LoVo (cell line): ENCODE measurements at places on chromosomes 2 and 18.

DNA sequence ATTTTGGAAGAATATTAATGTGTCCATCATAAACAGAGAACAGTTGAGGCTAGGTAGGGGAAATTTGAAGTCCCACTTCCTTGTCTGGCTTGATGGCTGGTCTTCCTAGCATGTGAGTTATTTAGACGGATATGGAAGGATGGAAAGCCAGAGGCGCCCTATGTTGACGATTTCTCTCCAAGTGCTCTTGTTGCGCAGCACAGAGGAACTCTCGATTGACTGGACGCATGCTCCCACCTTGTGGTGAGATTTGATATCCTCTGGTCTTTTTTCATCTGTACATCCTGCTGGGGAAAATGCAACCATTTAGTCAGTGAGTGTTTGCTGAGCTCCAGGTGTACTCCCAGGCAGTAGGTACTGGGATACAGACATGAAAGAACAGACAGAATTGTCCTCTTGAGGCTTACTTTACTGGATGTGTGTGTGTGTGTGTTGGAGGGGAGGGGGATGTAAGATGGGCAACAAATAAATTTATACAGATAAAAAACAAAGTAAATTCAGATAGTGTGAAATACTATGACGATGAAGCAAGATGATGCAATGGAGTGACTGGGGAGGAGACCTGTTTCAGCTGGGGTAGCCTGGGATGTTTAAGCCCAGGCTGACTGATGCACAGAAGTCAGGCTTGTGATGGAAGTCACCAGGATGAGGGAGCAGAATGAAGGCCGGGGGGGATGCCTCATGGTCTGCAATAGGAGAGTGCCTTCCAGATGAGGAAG lies 137.2 kb downstream of the TRIM43 start:
- DNase-seq: peak; percentile 54

GRCh38 chr18:63002305-63002704 lies 287.0 kb downstream of the PHLPP1 start:
- DNase-seq: no peak

DNA sequence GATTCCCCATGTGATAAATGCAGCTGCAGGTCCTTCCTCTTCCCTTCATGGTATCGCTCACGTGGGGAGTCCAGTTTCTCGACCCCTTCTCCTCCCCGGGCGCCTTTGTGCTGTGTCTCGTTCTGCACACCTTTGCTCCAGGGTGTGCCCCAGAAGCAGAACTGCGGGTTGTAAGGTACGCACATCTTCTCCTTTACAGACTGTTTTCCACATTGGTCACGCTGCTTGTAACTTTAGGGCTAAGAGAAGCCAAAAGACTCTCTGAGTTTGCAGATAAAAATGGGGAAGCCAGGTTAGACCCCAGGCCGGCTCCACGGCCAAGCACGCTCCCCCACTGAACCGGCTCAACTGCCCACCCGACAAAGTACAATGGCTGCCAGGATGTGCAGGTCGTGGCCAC lies 45.9 kb upstream of the TFCP2L1 start:
- no peak for DNase-seq

- DNase-seq: peak; percentile 43
Observed at GRCh38 chr2:223076573-223076972, 24.6 kb downstream of the KCNE4 start.

GRCh38 chr2:37911296-37911873 lies 13.7 kb upstream of the RMDN2 start:
- no peak for DNase-seq

DNA sequence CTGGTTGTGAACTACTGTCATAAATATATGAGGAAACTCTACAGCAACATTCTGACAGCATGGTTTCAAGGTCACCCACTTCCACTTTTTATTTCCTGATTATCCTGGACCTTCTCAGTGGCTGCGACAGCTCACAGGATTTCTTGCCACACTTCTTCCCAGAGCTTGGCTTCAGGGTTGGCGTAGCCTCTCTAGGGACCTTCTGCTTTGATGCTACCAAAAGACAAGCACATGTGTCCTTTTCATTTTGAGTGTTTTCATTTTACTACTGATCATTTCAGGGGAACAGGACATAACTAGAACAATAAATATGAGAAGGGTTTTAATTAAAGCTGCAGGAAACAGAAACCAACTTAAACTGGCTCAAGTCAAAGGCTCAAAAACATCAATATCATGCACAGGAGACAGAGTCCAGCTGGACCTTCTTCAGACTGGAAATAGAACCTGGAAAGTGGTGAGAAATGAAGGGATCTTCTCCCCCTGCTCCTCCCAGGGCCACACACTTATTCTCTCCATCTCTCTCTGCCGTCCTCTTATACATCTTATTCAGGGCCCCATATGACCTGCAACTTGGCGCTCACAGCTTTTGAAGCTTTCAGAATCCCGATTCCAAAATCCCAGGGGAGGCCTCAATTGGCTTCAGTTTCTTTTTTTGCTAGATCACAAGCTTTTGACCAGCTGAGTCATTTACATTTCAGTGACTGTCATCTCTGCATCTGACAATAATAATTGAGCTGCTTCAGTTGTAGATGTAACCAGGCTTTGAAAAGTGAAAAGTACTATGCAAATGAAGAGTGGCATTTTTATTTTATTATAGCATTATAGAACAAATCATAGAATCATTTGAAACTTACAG lies 9.7 kb downstream of the VIT start:
- DNase-seq: no peak

DNA sequence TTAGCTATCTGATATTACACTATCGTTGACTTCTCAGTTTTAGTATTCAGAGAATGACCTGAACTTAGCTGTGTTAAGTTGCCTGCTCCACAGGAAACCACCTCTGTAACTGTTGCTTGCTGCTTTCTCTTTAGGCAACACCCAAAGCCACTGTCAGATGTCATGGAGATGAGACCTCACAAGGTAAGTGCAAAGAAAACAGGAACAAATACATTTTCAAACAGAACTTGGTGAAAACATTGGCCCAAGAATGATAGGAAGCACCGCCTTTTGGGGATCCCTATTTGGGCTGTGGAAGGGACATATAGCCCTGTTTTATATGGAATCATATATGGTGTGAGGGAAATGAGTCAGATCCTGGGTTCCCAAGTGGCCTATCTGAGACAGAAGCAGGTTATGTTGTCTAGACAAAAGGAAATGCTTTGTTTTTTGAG lies 143.4 kb downstream of the UBE2E3 start:
- no peak for DNase-seq

DNA sequence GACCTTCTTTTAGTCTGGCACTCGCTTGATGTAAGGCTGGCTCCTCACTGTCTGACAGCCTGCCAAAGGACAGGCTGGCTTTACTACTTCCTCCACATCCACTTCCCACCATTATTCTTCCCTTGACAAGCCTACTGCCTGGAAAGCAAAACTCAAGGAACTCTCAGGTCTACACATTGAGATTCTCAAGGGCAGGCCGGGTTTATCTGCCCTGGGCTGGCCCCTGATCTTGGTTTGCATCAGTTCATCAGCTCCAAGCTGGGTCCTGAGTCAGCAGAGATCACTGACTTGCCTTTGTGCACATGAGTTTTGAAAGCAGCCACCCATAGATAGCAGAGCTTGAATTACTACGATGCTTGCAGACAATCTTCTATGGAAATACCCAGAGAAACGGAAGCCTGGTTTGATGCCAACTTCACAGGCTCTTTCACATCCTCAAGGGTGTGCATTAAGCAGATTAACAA lies 53.9 kb downstream of the KCTD18 start:
- no peak for DNase-seq

DNA sequence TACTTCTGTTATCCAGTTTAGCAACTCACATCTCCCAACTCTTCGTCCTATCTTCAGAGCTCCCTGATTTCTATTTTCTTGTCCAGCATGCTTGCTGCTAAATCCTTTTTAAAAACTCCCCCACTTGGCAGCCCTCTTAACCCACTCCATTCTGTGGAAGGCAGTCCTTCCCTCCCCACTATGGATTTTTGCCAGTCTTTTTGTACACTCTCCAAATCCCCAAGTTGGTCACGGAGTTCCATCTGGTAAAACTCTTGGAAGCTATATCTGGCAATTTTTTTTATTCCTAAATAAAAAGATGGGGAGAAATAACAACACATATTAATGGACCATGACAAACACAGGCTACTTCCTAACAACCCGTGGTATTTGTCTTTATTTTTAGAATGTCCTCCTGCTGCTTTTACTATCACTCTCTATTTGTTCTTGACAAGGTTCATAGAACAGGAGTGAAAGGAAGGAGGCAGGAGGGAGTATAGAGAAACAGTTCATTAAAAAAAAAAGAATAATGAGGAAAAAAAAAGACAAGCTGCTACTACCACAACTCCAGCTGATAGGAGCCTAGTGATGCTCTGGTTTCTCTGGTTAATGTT lies 120.0 kb upstream of the THSD7B start:
- DNase-seq: no peak

- no peak for DNase-seq
Observed at GRCh38 chr2:170911314-170911889, 17.7 kb upstream of the GORASP2 start.

- no peak for DNase-seq
Observed at GRCh38 chr18:62883937-62884735, 168.8 kb downstream of the PHLPP1 start.

DNA sequence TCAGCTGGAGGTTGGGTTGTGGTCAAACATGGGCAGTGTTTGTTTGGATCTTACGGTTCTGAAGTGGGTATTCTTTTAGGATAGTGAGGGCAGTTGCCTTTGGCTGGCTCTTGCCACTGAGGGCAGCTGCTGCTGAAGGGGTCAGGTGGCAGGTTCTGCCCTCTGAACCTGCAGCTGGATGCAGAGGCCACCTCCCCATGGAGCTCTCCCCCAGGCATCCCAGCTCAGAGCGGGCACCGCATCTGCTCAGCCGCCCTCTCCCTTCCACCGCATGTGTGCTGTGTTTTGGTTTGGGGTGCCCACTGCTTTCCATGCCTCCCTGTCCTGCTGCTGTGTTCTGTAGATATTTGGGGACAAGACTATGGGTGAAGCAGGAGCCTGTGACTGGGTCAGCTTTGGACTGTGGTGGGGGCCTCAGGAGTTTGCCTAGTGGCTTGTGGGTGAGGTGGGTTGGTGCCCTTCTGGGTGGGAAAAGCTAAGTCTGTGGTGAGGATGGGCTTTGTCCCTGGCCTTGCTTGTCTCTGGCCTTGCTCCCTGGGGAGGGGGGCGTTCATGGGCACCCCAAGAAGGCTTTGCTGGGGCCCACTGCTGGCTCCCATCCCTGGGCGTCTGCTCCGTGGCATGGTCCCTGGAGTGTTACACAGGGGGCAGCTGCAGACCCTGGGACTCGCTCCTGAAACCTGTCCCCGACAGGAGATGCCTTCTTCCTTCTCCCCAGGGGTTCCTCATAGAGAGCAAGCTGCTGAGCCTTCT lies 28.5 kb downstream of the OTOF start:
- no peak for DNase-seq

GRCh38 chr2:64587561-64587960 lies 63.4 kb downstream of the AFTPH start:
- DNase-seq: no peak

GRCh38 chr2:69122271-69122670 lies 109.3 kb downstream of the ANTXR1 start:
- DNase-seq: no peak

GRCh38 chr2:203819434-203820133 lies 48.0 kb upstream of the CTLA4 start:
- DNase-seq: no peak

DNA sequence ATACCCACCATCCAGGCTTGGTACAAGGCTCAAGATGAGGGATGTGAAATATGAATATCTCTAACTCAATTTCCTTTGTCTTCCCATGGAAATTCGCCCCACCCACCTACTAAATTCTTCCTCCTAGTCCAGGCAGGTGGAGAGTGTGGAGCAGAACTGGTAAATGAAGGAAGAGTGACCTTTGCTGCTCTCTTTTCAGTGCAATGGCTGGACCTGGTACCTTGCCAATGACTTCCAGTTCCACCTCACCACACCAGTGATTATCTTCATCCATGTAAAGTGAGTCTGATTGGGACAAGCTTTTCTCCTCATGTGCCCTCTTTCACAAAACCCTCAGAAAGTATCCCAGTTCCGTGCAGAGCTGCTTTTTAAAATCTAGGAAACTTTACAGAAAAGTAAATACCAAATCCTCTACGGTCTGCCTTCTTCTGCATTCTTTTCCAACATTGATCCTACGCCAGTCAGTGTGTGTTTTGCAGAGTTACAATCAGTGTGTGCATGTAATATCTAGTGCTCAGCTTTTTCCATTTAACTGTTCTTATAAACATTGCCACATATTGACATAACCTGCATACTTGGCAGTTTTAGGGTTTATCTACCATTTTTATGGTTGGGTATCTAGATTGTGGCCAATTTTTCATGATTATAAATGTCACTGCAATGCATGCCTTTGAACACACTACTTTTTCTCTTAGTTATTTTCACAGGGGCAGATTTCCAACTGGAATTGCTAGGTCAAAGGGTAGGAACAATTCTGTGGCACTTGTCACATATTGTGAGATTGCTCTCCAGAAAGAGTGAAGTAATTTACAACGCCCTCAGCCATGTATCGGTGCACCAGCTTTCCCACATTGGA lies 86.5 kb upstream of the SEC11C start:
- no peak for DNase-seq

DNA sequence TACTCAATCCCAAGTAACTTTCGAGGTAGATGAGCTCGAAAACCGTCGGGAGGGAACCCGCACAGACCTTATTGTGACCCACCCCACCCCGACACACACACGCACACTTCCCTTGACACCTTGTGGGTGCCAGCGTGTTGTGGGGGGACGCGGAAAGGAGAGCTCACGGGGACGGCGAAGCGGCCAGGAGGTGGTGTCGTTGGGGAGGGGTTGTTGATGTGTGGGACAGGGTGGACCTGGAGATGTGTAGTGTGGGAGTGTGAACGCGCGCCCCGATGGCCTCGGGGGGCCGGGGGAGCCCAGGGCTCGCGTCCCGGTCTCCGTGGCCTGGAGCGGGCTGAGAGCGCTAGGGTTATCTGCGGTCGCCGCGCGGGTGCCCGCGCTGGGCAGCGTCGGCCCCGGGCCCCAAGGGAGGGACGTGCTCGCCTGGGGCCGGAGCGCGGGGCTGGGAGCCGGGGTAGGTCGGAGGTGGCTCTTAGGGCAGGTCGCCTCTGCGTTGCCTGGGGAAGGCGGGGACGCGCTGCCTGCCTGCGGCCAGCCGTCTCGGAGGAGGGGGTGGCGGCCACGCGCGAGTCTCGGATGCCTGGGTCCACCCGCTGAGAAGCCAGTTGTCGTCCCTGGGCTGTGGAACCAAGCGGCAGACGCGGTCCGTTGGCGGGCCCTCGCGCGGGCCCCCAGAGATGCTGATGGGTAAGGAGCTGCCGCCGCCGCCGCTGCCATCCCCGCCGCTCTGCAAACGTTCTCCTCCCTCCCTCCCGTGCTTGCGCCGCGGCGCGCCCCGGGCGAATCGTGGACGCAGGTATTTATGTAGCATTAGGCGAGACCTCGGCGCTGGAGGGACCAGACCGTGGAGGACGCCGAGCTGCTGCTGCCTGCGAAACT lies 1.6 kb downstream of the KLHL29 start:
- DNase-seq: no peak

DNA sequence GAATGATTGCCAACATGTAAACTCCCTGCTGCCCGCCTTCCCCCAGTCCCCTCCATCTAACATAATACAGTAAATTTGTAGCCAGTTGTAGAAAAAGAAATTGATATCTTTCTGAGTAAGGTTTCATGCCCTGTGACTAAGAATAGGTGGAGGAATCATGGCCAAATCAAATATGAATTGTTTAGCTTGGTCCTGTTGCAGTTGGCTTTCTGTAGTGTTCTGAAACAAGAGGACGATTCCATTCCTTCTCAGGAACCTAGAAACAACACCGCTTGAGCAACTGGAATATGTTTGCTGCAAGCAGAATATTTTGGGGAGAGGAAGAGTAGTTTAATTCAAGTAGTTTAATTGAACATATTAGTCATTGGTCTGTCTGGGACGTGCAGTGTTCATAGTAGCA lies 7.0 kb upstream of the DRC1 start:
- no peak for DNase-seq
